ENCODE measurements at places on chromosomes 4 and X. TPM values are rescaled to one million over a fixed set of nuclear protein-coding genes. Genes with fewer than 3 reads are reported as not detected.
A peak's percentile ranks its signal among the peaks of the same experiment; 100 is the strongest.

HGFAC gene
- total RNA-seq, result 1.2 TPM

- no peak for DNase-seq
Observed at GRCh38 chr4:87659247-87659931, 9.3 kb downstream of the DMP1 start.

MAGEA11 gene
- 0.19 TPM for total RNA-seq

GRCh38 chr4:12036450-12036849 is 607.8 kb upstream of the HS3ST1 start:
- DNase-seq, result no peak

DNA sequence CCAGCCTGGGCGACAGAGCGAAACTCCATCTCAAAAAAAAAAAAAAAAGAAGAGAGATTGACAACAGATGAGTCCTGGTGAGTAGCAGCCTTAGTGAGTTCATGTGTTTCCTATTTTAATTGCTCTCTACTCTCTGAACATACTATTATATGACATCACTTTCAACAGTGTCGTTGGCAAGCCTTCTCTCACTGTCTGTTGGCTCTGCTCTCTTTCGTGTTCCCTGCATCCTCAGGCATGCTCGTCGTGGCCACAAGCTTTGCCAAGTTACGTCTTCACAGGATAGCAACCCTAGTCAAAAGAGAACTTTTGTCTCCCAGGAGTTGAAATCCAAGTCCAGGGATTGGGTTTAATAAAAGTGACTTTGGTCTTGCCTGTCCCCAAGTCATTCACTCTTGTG is 117.1 kb upstream of the EGFL6 start:
- DNase-seq, result no peak

DNA sequence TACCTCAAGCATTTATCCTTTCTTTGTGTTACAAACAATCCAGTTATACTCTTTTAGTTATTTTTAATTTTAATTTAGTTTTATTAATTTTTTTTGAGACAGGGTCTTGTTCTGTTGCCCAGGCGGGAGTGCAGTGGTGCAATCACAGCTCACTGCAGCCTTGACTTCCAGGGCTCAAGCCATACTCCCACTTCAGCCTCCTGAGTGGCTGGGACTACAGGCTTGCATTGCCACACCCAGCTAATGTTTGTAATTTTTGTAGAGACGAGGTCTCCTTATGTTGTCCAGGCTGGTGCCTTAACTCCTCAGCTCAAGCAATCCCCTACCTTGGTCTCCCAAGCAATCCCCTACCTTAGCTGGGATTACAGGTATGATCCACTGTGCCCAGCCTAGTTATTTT is 45.9 kb downstream of the CDKL5 start:
- no peak for DNase-seq

MAGEA3 gene
- not detected for total RNA-seq

- peak; percentile 49 for DNase-seq
Observed at GRCh38 chrX:68994135-68994890, 165.5 kb downstream of the EFNB1 start.

GRCh38 chrX:2452799-2453198 is 48.0 kb downstream of the DHRSX start:
- DNase-seq, result no peak

DNA sequence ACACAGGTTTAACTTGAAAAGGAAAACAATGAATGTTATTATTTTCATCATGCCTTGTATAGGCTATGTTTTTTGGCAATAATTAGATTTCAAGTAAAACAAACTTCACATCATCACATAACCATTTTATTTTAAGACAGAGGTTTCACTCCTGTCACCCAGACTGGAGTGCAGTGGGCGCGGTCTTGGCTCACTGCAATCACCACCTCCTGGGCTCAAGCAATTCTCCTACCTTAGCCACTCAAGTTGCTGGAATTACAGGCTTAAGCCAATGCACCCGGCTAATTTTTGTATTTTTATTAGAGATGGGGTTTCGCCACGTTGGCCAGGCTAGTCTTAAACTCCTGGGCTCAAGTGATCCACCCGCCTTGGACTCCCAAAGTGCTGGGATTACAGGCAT is 658.6 kb upstream of the ATOH1 start:
- no peak for DNase-seq

GRCh38 chr4:124590480-124590879 is 122.1 kb downstream of the ANKRD50 start:
- DNase-seq, result no peak

LRRC66 gene
- total RNA-seq, result 3.3 TPM

DNA sequence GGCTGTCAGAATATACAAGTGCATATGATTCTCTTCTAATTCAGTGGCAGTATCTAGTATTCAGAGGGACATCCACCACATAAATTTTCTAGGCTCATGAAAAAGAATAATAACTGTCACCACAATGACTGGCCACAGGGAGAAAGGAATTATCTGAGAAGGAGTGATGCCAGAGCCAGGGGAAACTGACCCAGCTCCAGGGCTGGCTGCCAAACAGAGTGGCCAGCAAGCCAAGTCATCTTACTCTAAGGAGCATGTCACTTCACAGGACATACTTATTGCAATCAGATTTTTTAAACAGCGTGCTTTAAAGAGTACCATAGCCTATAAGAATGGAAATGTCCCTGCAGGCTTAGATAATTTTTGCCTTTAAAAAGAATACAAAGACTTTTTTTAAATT is 5.8 kb upstream of the SEPTIN11 start:
- no peak for DNase-seq

DNA sequence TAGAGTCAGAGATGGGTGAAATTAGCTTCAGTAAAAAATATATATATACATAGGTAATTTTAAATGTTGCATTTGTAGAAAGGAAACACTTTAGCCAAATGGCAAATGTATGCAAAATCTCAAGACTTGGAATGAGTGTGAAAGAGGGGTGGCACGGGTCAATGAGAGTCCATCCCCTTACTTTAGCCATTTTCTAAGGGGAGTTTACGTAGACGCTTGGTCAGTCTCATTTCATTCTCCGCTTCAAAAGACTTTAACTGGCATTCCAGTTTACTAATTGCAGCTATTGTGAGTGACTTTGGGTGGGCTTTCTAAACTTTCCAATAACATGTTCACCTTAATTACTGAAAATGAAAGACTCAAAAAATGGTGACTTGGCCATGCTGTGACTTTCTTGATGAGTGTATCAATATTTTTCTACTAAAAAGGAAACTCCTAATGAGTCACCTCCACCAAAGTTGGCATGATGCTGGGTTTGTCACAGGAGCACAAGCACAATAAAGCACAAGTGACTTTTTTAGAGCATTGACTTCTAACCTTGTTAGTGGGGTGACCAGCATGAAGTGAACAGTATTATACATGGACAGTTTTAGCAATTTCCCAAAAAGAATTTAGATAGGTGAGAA is 356.0 kb upstream of the RASGEF1B start:
- no peak for DNase-seq

DCLK2 gene
- total RNA-seq, result 24.9 TPM

NAA10 gene
- 73.8 TPM for total RNA-seq

DNA sequence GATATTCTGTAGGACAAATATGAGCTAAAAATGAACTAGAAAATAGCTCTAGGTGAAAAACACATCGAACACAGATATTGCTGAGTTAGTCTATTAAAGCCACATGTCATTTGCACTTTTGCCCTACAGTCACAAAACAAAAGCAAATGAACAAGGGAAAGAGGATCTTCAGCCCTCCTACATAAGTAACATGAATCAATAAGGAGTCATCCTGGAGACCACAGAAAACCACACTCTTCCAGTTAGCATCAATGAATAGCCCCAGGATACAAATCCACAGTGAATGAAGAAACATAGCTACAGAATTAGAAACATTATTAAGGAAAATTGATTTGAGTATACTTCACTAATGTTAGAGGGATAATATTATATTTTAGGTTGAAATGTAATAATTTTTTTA is 311.4 kb downstream of the MAPK10 start:
- no peak for DNase-seq

PHOX2B gene
- total RNA-seq, result 0.36 TPM

DNA sequence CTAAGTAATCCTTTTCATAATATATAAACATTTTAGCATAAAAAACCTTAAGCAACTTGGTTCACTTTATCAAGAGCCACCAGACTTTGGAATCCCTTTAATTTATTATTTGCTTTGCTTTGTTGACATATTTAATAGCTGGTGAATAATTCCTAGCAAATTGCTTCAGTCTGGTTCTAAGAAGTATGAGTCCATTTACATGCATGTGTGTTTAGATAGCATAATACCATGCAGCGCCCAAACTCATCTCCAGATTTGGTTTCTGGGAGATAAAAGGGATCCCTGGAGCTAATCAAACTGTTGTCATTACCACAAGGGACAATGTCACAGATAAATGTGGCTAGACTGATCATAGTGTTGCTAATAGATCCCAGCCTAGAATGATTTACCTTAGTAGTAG is 111.8 kb downstream of the TMEM144 start:
- no peak for DNase-seq

PARM1 gene
- total RNA-seq, result 17.9 TPM

- DNase-seq, result no peak
Observed at GRCh38 chr4:184929476-184929875, 88.8 kb upstream of the HELT start.

DCK gene
- total RNA-seq, result 14.9 TPM

- no peak for DNase-seq
Observed at GRCh38 chrX:12767856-12768255, 23.4 kb upstream of the PRPS2 start.

F8 gene
- 1.3 TPM for total RNA-seq

STS gene
- 42.1 TPM for total RNA-seq

- DNase-seq, result no peak
Observed at GRCh38 chrX:128927363-128927762, 595.9 kb downstream of the SMARCA1 start.

ZRSR2 gene
- 16.6 TPM for total RNA-seq

- no peak for DNase-seq
Observed at GRCh38 chr4:138494931-138495330, 252.8 kb upstream of the SLC7A11 start.
